ENCODE measurements at places on chromosomes 2 and 18.

DNA sequence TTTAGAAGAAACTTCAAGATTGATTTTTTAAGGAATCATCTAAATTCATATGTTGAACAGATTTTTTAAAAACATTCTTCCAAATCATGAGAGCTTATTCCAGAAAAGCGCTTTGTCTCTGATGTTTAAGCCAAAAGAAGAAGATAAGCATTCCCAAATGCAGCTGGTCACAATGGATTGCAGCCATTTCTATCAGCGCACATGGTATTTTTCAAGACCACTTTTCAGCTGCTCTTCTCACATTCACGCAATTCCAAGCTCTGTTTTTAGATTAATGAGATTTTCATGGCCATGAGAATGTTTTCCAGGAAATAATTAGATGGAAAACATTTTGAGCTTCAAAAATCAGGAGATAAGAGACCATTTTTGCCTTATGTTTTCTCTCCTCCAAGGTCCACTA, 8.7 kb downstream of the OSBPL1A start:
- DNase-seq: no peak

GRCh38 chr18:59484131-59484530, 125.1 kb upstream of the LMAN1 start:
- no peak for DNase-seq

- DNase-seq: no peak
Measured at GRCh38 chr2:67289921-67290371, 107.2 kb upstream of the ETAA1 start.

DNA sequence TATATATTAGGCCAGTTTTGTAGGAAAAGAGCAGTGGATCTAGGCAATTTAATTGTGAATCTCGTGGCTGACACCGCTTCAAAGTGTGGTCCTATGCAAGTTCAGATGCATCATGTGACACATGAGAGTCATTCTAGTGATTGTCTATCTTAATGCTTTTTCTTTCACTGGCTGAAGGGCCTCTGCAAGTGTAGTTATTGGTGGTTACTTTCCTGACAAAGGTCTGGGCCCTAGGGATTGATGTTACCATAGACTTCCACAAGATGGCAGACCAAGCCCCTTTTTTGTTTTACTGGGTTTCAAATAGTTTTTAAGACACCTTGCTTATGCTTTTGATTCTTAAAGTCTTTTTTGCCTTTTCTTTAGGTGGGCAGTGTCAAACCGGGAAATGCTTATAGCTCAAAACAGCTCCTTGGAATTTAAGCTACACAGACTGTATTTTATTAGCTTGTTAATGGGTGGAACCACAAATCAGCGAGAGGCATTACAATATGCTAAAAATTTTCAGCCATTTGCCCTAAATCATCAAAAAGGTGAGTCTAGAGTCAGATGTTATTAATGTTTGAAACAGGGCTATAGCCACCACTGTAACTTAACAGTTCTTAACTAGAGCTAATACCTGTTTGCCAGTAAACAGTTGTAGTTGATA, 25.9 kb downstream of the CD8A start:
- peak; percentile 69 for DNase-seq

GRCh38 chr2:144181001-144181400, 338.9 kb downstream of the ZEB2 start:
- no peak for DNase-seq

GRCh38 chr2:64937687-64938491, 51.3 kb upstream of the SLC1A4 start:
- DNase-seq: no peak

GRCh38 chr2:151946899-151947812, 118.9 kb upstream of the ARL5A start:
- DNase-seq: peak; percentile 13

DNA sequence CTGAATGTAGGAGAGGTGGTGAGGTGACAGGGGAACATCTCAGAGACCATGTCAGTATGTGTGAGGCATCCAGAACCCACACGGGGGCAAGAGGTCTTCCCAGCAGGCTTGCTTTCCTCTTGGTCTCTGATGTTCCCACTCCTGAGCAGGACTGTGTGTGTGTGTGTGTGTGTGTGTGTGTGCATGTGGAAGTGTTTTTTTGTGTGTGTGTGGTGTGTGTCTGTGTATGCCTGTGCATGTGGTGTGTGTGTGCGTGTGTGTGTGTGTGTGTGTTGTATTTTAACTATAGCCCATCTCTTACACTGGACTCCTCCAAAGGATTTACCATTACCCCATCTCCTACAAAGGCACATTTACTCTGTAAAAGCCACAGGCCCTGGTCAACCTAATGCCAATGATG, 40.4 kb downstream of the SLC4A5 start:
- no peak for DNase-seq

Measured in CD4-positive, alpha-beta T cell treated with Interleukin-21 for 1 hour (primary cell).